ENCODE measurements at places on chromosomes 2 and 18. TPM values are rescaled to one million over a fixed set of nuclear protein-coding genes. Genes with fewer than 3 reads are reported as not detected.

OSBPL6 gene
- 3.7 TPM for polyA plus RNA-seq

EGR4 gene
- not detected for polyA plus RNA-seq

GRCh38 chr2:44515416-44515815 is 153.7 kb downstream of the CAMKMT start:
- no peaks in the 10 kb centered on the region for H3K4me1 ChIP-seq
- no peak overlapping the region for H3K4me3 ChIP-seq
- H3K27me3 ChIP-seq = no peaks in the 10 kb centered on the region
- no peak overlapping the region for H3K27ac ChIP-seq

DNA sequence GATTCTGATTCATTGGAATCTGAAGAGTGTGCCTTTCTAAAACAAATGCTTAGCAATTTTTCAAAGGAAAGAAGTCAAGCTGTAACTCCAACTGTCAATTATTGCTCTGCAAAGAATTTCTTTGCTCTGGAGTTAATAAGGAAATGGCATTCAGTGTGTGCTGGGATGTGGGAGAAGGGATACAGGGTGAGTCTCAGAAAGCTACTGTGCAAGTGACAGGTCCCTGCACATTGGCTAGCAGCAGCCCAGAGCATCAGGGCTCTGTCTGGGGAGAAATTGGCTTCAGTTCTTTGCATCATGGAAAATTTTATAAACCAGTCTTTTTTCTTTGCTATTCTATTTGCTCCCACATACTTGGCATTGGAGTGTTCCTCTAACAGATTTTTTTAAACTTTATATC is 1.1 kb upstream of the SYT4 start:
- H3K36me3 ChIP-seq = no peaks in the 10 kb centered on the region
- no peak for DNase-seq
- H3K27ac ChIP-seq = no peak overlapping the region
- H3K4me3 ChIP-seq = no peak overlapping the region
- H3K27me3 ChIP-seq = no peaks in the 10 kb centered on the region

- H3K27ac ChIP-seq = peak overlapping the region; percentile 98
- DNase-seq = peak; percentile 10
- H3K27me3 ChIP-seq = no peaks in the 10 kb centered on the region
- H3K4me3 ChIP-seq = 0 out of 2 replicates have a peak overlapping the region, but pooled peaks have one; percentile 42
- H3K4me1 ChIP-seq = peaks cover 22% of the 10 kb centered on the region
Measured at GRCh38 chr2:43218702-43219382, 7.6 kb downstream of the ZFP36L2 start.

All from IMR-90 (cell line).